GDM1 (cell line): ENCODE measurements at places on chromosomes 6 and 20.

GRCh38 chr6:139751179-139751578, 376.7 kb upstream of the CITED2 start:
- DNase-seq: no peak

DNA sequence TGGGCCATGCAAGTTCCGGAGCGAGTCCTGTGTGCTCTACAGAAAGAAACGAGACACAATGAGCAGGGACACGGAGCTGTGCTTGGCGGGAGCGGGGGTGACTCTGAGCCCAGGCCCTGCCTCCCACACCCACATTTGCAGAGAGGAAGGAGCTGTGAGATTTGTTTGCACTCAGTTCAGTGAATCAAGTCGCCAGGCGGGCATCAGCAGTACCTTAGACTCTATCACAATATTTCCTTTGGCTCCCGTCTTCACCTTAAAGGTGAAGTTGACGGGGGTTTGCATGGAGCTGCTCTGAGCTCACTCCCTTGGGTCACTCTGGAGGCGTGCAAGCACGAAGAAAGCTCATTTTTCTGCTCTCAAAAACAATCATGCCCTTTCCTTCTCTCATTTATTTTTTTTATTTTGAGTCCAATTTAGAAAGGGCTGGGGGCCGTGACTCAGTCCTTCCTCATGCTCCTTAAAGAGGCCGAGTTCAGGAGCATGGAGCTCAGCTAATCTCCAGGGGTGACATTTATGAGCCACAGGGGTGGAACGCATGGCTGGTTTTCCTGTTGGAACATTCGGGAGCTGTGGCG, 188.2 kb downstream of the NFATC2 start:
- no peak for DNase-seq

- no peak for DNase-seq
Observed at GRCh38 chr20:472889-473292, 10.6 kb upstream of the TBC1D20 start.

- DNase-seq: no peak
Observed at GRCh38 chr6:4577406-4577805, 198.8 kb upstream of the CDYL start.

DNA sequence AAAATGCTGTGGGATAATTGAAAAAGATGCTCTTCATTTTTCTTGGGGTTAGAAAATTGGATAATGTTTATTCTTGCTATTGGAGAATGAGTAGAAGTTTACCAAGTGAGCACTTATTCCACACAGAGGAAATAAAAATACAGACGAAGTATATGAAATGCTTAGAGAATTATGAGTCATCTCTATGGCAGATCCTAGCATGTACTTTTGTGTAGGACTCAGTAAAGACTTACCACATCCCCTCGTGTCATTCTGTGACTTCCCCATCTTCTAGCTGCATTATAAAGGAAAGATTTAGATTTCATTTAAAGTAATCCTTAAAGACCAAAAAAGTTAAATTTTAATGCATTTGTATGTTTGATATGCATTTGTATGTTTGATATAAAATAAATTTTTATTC, 685.6 kb downstream of the TBC1D32 start:
- DNase-seq: no peak

GRCh38 chr6:169864148-169865020, 113.0 kb downstream of the ERMARD start:
- DNase-seq: no peak

- DNase-seq: no peak
Observed at GRCh38 chr20:61705386-61706258, 360.1 kb downstream of the TAF4 start.

GRCh38 chr6:113428702-113429101, 428.4 kb upstream of the MARCKS start:
- no peak for DNase-seq

GRCh38 chr6:53026526-53026925, 31.4 kb upstream of the GSTA4 start:
- DNase-seq: no peak

GRCh38 chr6:150248300-150248699, 105.5 kb downstream of the PPP1R14C start:
- no peak for DNase-seq

- DNase-seq: no peak
Observed at GRCh38 chr6:41572613-41573012, 26.4 kb downstream of the FOXP4 start.

- no peak for DNase-seq
Observed at GRCh38 chr6:142376800-142377496, 75.1 kb downstream of the ADGRG6 start.

- no peak for DNase-seq
Observed at GRCh38 chr20:2799688-2800520, 523 bp downstream of the CPXM1 start.

- no peak for DNase-seq
Observed at GRCh38 chr20:43334080-43334479, 123.6 kb upstream of the SRSF6 start.

DNA sequence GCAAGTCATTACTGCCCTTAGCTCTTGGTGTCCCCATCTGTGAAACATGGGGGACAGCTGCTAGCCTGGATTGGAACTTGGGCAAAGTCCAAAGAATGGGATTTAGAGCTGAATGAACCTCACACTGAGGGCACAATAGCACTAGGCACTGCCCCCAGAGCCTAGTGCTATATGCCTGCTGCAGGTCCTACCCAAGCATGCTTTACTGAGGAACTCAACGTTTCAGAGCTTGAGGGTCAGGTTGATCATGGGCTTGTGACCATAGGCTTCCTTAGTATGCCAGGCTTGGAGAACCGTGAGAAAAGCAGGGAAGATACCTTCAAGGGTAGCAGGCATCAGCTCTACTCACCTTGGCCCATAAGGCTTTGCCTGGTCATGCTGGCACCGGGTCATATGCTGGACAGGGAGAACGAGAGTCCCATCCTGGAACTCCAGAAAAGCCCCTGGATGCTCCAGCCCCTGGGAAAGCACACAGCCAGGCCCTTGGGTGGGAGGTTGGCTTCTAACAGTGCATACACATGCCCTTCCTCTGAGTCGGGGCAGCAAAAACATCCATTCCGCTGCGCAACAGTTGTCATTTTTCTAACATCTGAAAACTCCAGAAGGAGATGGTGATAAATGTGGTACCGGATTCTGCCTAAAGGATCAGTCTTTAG, 29.7 kb downstream of the EIF2S2 start:
- no peak for DNase-seq

DNA sequence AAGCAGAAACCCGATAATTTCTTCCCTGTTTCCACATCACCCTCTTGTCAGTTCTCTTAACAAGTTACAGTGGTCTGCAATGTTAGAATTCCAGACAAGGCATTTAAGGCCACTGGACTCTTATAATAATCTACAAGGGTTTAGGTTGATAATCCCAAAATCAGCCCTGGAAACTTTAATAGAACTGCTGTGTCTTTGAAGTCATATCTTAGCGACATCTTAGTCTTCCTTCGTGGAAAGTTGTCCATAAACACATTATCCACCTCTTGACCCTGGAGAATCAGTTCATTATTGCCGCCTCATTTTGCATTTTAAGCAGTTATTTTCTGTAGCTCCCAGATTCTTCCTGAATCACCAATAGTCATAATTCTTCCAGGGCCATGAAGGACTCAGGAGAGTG, 108.6 kb upstream of the PLCB4 start:
- no peak for DNase-seq

GRCh38 chr6:33516726-33517125, 62.4 kb downstream of the ZBTB9 start:
- no peak for DNase-seq

DNA sequence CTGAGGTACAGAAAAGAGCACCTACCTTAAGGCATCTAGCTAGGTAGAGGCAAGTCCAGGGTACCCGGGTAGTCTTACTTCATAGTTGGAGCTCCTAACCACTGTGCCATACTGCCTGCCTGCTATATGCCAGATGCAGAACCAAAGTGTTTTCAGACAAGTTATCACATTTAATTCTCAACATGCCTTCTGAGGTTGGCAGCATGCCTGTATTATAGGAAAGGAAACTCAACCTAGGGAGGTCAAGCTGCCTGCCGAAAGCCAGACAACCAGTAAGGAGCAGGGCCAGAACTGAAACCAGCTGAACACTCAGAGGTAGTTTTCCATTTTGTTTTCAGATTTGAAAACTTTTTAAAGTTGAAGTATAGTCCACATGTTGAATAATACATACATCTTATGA, 5.4 kb downstream of the CTNNBL1 start:
- DNase-seq: no peak

DNA sequence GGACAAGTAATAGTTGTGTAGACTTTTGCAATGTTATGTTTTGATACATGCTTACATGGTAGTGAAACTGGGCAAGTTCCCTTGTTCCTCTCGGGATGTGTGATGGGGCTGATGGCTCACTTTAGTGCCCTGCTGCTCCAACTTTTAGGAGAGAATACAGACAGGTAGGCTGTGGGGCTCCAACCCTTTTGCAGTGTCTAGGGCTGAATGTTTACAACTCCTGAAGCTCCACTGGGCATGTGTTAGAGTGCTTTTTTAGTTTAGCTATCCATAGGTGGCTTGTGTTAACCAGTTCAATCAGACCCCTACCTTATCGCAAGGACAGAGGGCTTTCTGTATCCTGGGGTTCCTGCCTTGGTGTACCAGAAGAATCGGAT, 33.8 kb downstream of the SERPINB6 start:
- DNase-seq: no peak

GRCh38 chr6:155432293-155432692, 23.3 kb downstream of the NOX3 start:
- no peak for DNase-seq

- DNase-seq: no peak
Observed at GRCh38 chr6:166152660-166153059, 15.0 kb downstream of the TBXT start.

DNA sequence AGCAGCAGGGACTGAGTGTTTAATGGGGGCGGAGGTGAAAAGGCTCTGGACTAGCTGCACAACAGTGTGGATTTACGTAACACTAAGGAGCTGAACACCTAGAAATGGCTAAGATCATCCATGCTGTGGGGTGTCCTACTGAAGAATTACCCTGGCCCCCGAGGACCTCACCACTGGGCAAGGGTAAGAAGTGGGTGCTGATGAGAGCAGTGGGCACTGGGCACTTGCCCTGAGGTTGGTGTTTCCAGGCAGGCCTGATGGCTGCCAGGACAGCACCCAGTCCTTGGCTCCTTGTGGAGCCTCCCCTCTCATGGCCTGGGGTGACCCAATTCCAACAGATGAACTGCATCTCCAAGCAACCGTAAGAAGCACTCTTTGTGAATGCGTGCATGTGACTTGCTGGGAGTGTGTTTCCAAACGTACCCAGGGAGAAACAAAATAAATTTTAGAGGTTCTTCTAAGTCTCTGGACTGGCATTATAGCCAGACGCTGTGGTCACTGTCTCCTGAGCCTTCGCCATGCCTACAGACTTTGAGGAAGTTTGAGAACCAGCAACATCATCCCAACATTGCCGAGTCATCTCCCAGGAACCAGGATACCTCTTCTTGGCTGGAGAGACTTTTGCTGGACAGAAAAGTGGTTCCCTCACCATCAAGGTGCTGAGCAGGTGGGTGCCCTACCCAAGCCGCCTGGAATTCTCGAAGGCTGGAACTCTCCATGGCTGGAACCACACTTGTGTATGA, 245.9 kb downstream of the ERMARD start:
- no peak for DNase-seq

DNA sequence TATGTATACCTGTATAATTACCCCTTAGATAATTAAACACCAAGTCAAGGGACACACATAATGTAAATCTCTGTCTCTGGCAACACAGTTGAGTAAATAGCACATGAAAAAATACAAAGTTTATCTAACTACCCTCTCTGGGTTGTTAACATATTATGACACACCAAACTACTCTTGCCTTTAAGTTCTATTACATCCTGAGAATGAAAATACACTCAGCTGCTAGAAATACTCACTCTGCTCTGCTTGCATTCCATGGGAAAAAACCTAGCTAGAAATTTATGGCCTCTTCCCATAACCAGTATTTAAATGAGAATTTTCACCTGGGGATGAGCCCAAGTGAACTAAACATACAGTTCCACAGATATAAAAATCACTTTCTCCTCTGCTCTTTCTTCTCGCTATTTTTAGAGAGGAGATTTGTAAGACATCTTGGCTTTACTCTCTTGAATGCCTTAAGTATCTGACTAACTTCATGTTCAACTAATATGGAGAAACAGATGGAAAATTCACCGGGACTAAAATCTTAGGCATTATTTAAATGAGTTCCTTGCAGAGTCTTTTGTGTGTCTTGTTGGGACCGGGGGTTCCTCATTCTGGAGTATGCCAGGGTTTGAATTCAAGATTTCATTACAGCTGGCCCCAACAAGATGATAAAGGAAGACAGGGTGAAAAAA, 140.9 kb downstream of the GJA10 start:
- no peak for DNase-seq

- DNase-seq: no peak
Observed at GRCh38 chr6:159444056-159444760, 248.8 kb downstream of the SOD2 start.

- DNase-seq: no peak
Observed at GRCh38 chr6:116763048-116763447, 2.5 kb downstream of the FAM162B start.

GRCh38 chr20:59019217-59019616, at the start of gene TUBB1:
Gene TUBB1, plus strand, starts transcription at chr20:59019429. Its CDS starts 94 bp downstream, at chr20:59019523.
- DNase-seq: no peak

DNA sequence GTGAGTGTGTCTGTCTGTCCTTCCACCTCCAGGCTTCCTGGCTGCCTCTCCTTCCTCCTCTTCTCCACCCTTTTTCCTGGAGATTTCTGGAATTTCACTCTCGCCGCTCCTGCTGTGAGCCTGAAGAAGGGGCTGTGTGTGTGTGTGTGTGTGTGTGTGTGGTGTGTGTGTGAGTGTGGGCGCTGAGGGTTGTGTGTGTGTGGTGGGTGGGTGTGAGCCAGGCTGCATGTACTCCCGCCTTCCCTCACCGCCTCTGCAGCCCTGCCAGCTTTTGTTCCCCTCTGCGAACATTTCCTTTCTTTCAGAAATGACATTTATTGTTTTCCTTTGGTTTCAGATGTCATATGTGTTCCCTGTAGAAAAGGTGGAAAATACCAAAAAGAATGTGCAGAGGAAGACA, 76.0 kb downstream of the SRC start:
- no peak for DNase-seq

- DNase-seq: no peak
Observed at GRCh38 chr6:125747589-125748405, 1.6 kb upstream of the HEY2 start.

DNA sequence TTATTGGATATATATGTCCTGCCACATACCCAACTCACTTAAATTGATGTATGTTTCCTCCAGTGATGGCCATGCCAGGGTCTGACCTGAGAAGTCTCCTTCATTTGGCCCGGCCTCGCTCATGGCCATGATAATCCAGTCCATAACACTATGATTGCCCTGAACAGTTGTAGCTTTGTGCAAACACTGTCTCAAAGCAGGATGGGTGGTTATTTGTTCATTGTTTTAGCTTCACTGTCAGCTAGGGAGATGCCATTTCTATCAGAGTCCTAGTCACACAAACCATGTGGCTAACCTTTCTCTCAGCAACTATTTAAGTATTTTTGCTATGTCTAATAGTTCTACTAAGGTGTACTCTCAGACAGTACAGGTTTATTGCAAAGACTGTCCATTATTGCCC, 47.6 kb upstream of the ZNF337 start:
- DNase-seq: no peak

DNA sequence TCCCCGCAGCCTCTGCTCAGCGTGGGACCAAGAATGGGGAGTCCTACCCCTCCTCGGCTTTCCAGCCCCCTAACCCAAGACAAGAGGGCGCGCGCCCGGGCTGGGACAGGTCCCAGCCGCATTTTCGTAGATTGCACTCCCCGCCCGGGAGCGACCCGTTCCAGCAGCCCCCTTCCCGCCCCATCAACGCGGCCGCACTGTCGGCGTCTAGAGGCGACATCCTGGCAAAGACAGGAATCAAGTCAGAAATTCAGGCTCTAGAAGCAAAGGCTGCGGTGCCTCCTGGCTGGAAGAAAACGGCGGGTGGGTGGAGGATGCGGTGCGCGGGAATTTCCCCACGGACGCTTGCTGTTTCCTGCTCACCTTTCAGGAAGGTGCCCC, 957 bp downstream of the PROKR2 start:
- DNase-seq: no peak
